CD4-positive, alpha-beta T cell treated with Interferon gamma for 1 hour (primary cell): ENCODE measurements at places on chromosomes 13 and 19.

DNA sequence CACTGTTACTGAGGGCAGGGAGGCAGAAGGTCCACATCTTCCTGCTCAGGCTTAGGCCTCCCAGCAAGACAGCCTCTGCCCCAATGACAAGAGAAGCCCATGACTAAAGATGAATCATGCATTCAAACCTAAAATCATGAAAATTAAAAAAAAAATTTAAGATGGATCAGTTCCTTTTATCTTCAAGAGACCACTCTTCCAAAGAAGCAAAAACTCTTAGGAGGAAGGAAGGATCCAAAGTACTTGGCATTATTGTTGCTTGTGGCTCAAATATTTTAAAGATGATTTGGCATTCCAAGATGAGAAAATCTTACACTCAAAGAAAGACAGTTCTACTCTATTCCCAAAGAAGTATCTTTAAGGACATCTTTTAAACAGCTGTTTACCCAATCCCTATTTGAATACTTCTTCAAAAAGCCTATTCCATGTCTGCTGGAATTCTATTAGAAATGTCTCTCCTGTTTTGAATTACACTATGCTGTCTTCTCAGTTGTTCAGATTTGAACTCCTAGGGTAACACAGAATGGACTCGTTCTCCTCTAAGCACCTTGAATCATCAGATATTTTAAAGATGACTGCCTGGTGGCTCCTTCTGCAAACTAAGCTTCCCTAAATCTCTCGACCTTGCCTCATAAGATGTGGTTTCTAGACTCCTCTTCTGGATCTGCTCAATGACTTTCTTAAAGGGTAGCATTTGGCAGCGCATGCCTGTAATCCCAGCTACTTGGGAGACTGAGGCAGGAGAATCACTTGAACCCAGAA lies 7.0 kb downstream of the SERP2 start:
- no peak for DNase-seq

GRCh38 chr13:75312884-75313520 lies 169.0 kb downstream of the TBC1D4 start:
- DNase-seq, result peak; percentile 9

DNA sequence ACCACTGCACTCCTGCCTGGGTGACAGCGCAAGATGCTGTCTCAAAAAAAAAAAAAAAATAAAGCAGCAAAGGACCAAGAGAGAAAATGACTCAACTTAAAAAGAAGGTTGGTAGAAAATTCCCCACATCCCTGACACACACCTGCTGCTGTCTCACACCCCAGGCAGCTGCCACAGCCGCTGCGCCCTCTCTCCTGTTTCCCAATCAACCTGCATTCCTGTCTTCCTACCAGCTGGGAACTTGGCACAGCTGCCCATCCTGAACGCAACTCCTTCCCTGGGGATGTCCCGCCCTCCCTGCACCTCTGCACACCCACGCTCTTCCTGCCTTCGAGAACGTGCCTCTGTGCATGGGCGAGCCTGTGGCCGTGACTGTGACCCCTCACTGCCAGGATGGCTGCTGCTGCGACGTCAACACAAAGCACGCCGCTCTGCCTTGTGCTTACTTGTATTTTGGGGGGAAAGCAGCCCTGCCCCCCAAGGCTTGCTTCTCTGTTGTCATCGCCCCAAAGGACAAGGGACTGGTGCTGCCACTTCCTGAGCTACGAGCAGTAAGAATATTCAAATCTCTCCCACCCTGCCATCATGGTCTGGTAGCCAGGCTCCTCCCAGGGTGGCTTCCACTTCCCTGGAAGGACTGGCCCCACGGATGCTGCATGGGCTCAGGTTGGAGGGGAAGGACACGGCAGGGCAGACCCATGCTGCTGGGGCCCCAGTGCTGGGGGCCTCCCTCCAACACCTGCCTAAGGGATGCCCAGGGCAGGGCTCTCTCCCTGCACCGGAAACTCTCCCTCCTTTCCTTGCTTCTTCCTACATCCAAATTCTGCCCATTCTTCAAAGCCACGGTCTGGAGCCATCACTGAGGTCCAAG lies 20.7 kb downstream of the SH3GL1 start:
- DNase-seq, result peak; percentile 42

DNA sequence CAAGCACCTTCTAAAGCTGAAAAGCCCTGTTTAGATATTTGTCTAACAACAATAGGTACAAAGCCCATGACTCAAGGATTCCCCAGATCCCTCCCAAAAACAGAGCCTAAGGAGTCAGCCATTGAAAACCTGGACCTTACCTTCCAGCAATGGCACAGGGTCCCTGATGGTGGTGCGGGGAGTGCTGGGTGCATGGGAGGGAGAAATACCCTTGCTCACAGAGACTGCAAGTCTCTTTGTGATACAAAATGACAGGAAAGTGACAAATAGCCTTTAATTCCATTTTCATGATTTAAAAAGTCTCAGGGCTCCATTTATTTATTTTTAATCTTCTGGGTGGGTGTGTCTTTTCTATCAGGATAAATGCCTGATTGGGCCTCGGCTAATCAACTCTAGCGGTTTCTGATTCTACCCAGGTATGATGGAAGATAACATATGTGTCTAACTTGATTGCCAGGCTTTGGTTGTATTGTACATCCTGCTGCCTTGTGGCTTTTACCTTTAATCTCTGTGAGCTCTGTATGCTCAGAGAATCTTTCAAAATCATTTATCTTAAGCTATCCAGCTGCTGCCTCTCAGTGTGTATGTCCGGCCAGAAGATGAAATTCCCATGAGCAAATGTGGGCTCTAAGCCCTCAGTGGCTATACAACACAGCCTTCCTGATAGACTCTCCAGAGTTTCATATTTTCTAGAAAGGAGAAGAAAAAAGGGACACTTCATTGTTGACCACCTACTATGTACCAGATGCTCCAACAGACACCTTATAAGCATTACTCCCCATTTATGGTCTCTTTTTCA lies 54.6 kb upstream of the FAM124A start:
- DNase-seq, result no peak

DNA sequence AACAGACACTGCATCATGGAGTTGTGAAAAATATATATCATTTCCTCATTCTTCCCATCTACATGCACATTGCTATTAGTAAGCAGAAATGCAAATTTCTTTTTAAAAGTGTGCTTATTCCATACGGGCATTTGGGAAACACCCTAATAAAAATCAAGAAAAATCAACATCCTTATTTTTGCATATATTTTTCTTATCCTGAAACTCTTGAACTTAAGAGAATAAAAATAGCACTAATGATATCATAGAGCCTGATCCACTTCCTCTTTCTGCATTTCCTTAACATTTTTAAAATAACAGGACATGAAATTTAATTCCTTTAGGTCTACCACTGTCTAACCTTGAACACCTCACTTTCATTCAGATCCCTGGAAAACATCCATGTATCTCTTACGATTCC lies 123.3 kb downstream of the VWA8 start:
- no peak for DNase-seq
